ENCODE measurements at places on chromosomes 4 and X.

DNA sequence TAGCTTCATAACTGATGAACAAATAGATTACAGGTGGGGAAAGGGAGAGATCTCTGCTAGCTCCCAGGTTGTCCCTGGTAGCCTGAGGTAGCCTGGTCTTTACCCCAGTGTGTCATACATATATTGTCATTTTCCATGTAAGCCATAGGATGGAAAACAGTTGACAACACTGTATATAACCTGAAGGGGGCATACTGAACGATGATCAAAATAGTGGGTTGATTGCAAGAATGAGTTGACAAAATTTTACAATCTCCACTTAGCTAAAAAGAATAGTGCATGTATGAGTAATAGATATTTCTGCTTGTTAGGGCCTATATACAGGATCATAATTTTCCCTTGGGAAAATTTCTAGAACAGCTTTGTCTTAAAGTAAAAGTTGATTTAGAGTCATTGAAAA lies 304.1 kb upstream of the HAND2 start:
- DNase-seq: no peak

DNA sequence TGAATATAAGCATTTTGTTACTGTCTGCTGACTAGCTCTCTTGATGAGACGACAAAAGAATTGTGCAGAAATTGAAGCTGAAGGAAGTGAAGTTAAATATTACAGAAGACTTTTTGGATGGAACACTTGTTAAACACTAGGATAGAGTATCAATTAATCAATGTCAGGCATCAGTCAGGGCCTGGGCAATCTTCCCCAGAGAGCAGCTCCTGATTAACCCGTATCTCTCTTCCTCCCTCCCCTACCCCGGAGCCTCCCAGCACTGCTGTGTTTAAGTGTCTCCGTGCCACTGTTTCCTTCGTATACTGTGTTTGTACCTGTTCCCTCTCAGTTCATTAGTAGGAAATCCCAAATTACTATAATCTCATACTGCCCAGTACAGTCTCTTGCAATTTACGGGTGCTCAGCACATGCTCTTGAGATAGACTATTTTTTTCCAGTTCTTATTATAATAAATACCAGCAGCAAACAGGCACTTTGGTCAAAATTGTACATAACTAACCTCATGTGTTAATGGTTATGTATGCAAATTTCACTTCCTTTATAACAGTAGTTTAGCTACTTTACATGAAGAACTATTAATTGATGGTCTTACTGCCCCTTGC lies 765.7 kb upstream of the FTHL17 start:
- DNase-seq: no peak

DNA sequence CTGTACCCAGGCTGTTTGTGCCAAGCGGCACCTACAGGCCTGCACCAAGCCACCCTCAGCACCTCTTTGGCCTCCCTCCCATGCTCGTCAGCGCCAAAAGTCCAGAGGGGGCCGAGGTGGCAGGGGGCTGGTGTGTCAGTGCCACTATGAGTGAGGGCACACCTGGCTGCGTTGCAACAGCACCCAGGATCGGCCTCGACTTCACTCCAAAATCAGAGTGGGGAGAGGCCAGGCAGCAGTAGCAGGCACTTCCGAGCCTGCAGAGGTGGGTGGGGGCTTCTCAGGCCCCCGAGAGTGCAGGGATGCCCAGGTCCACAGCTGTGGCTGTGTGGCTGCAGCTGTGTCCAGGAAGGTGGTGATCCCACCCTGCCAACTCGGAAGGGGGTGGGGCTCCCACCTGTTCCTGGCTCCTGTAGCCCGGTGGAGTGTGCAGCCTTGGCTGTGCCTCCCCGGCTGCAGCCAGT lies 58.5 kb downstream of the PPA2 start:
- no peak for DNase-seq

DNA sequence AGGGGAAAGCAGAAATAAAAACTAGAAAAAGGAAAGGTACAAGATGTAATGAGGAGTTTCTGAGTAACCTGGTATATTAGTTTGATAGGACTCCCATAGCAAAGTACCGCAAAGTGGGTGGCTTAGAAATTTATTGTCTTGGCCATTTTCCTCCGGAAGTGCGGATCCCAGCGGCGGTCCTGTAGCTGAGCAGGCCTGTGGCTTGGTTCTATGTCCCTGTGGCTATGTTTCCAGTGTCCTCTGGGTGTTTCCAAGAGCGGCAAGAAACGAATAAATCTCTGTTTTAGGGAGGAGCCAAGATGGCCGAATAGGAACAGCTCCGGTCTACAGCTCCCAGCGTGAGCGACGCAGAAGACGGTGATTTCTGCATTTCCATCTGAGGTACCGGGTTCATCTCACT lies 44.0 kb upstream of the LDB2 start:
- DNase-seq: peak; percentile 1

- DNase-seq: no peak
Observed at GRCh38 chrX:134747006-134747405, 88.7 kb upstream of the PLAC1 start.

DNA sequence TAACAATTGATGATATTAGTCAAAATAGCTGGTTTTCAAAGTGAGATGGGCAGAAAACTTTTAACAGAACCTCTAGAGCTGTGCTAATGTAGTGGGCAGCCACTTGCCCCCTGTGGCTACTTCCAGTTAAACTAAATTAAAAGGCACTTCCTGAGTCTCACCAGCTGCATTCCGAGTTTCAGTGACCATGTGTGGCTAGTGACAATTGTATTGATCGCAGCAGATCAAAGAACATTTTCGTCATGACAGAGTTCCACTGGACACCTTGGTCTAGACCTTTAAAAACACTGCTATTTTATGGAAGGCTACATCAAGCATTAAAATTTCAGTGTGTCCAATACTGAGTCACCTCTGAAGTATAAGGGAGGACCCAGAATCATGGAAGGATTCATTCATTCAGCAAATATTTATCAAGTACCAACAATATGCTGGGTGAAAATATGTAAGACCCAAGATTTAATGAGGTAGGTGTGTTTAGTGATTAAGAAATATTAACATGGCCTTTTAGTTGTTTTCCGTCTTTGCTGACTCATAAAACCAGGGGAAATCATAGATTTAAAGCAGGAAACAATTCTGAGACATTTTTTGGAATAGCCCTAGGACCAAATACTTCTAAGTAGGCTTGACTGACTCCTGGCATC lies 5.1 kb upstream of the FAT1 start:
- no peak for DNase-seq

GRCh38 chr4:108742451-108743420 lies 20.1 kb downstream of the ETNPPL start:
- DNase-seq: no peak

DNA sequence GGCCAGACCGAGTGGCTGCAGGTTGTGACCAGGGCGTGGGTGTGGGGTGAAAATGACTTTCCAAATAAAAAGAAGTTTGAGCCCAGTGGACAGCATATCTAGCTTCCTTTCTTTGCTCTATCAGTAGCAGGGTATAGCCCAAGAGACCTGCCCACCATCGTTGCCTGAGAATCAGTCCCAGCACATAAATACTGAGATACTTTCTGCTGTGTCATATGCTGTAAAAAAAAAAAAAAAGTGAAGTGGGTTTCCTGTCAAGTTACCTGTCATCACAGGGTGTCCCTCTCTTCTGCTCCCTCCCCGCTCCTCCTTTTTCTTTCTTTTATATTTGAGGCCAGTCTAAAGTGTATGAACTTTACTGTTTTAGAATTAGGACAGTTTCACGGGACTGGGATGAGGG lies 330.3 kb upstream of the BOD1L1 start:
- no peak for DNase-seq

DNA sequence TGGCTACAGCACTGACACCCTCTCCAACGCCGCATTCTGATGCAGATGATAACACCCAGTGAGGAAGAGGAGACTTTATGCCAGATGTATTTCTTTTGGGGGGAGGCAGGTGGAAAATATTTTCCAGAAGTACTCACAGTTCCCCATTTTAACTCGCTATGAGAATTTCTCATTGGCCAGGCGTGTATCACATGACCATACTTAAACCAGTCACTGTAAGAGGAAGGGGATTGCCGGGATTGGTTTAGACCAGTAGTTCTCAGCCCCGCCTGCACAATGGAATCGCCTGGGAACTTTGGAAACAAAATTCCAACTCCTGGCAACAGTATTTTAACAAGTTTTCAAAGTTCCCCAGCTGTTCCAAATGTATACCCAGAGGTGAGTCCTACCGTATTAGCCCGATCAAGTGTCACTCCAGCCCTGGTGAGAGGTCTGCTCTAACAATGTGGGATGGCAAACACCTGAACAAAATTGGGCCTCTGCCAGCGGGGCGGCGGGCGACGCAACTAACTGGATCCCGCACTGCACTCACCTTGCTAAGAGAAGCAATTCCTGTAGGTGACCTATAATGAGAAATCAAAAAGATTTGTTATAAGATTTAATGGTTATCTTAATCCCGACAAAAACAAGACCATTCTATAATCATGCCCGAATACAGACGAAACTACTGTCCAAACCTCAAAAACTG lies 2.9 kb upstream of the MSL3 start:
- no peak for DNase-seq

DNA sequence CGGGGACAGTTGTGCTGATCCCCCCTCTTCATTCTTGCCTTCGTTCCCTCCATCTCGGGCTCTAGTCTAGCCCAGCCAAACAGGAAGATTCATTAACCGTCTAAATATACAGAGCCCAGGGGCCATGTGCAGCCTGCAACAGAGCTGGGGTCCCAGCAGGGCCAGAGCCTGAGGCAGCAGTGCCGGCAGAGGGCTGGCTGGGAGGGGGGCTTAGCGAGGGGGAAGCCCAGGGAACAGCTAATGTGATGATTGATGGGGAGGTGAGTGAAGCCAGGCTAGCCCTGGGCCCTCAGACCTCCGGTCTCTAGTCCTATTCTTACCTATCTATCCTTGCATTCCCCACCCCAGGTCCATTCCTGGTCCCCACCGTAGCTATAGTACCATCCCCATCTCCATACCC lies 22.3 kb downstream of the EFNB1 start:
- no peak for DNase-seq

DNA sequence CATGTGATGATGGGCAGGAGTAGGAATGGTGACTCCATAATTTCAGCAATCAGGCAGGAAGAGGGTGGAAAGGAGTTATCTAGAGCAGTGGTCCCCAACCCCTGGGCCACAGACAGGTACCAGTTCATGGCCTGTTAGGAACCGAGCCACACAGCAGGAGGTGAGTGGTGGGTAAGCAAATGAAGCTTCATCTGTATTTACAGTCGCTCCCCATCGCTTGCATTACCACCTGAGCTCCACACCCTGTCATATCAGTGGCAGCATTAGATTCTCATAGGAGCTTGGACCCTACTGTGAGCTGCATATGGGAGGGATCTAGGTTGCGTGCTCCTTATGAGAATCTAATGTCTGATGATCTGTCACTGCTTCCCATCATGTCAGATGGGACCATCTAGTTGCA lies 1.4 kb upstream of the TLR10 start:
- no peak for DNase-seq

- no peak for DNase-seq
Observed at GRCh38 chr4:85102606-85103005, 136.1 kb upstream of the WDFY3 start.

DNA sequence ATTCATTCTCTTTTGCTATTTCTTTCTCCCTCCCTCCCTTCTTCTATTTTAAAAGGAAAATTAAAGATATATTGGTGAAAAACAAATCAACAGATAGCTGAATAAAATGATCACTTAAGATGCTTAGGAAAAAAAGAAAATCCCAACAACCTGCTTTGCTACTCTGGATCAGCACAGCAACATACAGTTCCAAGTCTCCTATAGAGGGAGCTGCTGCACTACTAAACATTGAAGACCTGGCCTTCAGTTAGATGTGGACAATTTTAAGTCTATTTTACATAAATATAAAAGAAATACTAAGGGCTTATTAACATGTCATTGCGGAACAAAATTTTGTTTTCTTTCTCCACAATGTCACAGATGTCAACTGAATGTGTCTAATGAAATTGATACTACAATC lies 226.4 kb downstream of the MAGEB5 start:
- DNase-seq: no peak

DNA sequence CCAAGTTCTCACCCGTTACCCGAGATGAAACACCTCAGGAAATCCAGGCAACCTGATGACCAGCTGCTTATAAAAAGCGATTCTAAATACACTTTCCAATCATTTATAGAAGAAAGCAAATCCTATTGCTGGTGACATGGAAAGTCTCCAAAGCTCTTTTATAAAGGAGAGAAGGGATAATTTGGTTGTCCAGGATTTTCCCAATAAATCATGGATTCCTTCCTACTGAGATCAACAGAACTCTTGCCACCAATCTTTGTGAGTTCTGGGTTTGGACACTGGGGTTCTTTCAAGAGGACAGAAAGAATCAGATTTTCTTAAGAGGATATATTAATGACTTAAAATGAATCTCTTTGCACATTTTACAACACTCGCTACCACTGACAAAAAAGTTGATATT lies 24.7 kb upstream of the SOD3 start:
- DNase-seq: no peak

DNA sequence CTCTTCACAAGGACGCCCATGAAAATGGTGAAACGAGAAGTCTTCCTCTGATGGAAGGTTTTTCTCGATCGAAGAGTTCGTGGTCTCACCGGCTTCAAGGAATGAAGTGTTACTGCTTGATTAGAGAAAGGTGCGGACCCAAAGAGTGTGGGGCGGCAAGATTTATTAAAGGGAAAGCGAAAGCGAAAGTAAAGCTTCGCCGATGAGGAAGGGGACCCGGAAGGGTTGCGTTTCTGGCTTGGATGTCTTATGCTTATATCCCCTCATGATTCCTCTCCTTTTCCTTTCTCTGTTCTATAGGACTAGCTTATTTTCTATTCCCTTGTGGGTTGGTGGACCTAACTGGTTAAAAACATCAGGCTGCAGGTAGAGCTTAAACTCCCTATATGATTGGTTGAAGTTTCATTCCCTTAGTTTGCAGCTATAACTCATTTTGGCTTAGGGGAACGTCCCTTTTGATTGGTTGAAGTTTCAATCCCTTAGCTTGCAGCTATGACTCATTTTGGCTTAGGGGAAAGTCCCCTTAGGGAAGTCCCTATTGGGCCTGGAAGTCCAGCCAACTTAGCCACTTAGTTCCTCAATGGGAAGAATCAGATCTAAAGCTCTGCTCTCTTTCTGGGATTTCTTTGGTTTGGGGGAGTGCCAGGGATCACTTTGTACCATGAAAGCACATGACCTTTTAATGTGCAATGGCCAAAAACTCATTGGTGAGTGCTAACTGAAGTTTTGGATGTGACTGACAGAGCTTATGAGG lies 1025.0 kb upstream of the PCDH10 start:
- DNase-seq: peak; percentile 0

GRCh38 chr4:7638984-7639789 lies 204.5 kb upstream of the PSAPL1 start:
- no peak for DNase-seq

DNA sequence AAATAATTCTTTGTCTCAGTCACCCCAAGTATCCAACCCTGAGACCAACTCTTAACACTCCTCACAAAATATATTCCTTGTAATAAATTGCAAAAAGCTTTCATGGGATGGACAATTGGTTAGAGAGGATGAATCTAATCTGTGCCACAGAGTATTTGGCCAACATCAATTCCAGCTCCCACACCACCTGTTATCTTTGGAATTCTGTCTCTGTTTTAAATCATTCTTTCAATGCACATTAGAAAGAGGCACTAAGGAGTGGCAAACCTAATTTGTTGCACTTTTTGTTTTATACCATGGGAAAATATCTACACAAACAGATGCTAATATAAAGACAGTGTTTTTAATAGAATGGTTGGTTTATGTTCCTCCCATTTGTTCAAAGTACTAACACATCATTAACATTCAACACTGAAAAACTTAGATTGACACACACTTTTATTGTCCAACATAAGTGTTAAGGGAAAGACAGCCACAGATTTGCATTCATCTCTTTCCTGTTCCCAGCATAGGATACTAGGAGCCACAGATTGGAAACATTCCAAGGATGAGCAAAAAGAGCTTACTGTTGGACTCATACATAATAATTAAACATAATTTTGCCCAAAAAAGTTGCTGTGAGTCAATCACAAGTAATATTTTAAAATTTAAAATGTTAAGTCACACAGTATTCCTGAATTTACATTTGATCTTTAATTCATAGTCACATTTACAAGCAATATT lies 116.4 kb downstream of the PPA2 start:
- DNase-seq: no peak
